ENCODE measurements at places on chromosomes 2 and 18.
A peak's percentile ranks its signal among the peaks of the same experiment; 100 is the strongest.

- DNase-seq, result no peak
These were observed 12.6 kb upstream of the TMEM37 start for GRCh38 chr2:119419065-119419464.

DNA sequence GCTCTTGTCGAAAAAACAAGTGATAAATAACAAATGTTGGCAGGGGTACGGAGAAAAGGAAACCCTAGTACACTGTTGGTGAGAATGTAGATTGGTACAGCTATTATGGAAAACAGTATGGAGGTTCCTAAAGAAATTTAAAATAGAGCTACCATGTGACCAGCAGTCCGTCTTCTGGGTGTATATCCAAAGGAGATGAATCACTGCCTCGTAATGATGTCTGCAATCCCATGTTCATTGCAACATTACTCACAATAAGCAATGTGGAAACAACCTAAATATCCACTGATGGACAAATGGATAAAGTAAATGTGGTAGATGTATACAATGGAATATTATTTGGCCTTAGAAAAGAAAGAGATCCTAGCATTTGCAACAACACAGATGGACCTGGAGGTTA is 50.6 kb downstream of the SLC16A14 start:
- DNase-seq, result no peak

DNA sequence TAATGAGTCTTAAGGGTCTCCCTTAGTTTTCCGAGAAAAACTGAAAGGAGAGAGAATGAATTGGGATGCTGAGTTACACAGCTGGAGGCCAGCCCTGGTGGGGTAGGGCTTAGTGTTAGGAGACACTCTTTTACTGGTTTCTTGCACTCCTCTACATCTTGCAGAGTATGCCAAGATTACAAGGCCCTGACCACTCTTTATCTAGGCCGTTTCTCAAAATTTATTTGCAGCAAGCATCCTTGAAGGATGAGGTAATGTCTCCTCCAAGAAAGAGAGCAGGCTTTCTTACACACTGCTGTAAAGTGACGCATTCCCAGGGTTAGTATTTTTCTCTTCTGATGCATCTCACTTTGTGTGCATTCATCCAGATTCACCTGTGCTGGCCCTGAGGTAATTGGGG is 166.2 kb downstream of the TDRD15 start:
- DNase-seq, result no peak

- DNase-seq, result peak; percentile 10
These were observed 5.4 kb upstream of the TDRD15 start for GRCh38 chr2:21118302-21118920.

GRCh38 chr2:102520009-102520408 is 47.0 kb downstream of the SLC9A4 start:
- DNase-seq, result no peak
